Suprapubic skin (tissue), 4 donors: ENCODE measurements at places on chromosomes 11 and 22. TPM values are rescaled to one million over a fixed set of nuclear protein-coding genes. Genes with fewer than 3 reads are reported as not detected.

DNA sequence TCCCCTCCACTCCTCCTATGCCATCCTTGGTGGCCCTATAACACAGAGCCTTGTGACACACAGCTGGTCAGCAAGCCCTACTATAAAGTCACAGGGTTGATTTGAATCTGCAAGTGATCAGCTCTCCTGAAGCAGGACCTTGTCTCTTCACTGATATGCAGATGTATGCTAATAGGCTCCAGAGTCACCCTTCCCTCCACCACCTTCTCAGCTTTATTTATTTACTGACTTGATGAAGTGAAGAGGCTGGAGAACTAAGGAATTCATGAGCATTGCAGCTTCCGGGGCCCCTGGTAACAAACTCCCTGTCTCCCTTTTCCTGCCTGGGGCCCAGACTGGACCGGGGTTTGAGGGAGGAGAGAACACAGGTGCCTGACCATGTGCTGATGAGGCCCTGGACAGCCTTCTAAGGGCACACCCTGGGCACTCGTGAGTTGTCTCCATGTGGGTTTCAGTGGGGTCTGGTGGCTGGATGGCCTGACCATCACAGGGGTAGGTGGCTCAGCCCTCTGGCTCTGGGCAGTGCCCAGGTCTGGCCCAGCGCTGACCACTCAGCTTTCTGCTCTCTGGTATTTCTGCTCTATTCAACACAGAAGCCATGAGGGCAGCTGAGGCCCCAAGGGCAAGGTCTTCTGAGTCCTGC lies 307.5 kb downstream of the NTM start:
- peak; percentile 69 for DNase-seq
- H3K36me3 ChIP-seq: no peaks in the 10 kb centered on the region
- H3K4me3 ChIP-seq: no peak overlapping the region

- H3K4me1 ChIP-seq: peaks cover 12% of the 10 kb centered on the region
- H3K27me3 ChIP-seq: no peaks in the 10 kb centered on the region
- H3K36me3 ChIP-seq: peaks cover 31% of the 10 kb centered on the region
- H3K4me3 ChIP-seq: no peak overlapping the region
Measured at GRCh38 chr11:3111466-3111865, 53.6 kb downstream of the OSBPL5 start.

GRCh38 chr22:48494256-48494967 lies 1333.3 kb downstream of the BRD1 start:
- peaks cover 35% of the 10 kb centered on the region for H3K27me3 ChIP-seq
- no peak overlapping the region for H3K4me3 ChIP-seq
- peaks cover 32% of the 10 kb centered on the region for H3K4me1 ChIP-seq

- no peak overlapping the region for H3K4me3 ChIP-seq
- peaks cover 87% of the 10 kb centered on the region for H3K4me1 ChIP-seq
- DNase-seq: peak; percentile 78
Measured at GRCh38 chr11:33724644-33725035, 11.6 kb downstream of the CD59 start.

C11orf42 gene
- total RNA-seq: not detected

SLC43A3 gene
- total RNA-seq: 70.4 TPM

OR2AG2 gene
- total RNA-seq: not detected

LRRC74B gene
- not detected for total RNA-seq
